ENCODE measurements at places on chromosomes 13 and 19.

- peak; percentile 27 for DNase-seq
These were observed 3.3 kb downstream of the DOT1L start for GRCh38 chr19:2166741-2167738.

GRCh38 chr13:98930151-98930591 lies 47.7 kb downstream of the DOCK9 start:
- no peak for DNase-seq

DNA sequence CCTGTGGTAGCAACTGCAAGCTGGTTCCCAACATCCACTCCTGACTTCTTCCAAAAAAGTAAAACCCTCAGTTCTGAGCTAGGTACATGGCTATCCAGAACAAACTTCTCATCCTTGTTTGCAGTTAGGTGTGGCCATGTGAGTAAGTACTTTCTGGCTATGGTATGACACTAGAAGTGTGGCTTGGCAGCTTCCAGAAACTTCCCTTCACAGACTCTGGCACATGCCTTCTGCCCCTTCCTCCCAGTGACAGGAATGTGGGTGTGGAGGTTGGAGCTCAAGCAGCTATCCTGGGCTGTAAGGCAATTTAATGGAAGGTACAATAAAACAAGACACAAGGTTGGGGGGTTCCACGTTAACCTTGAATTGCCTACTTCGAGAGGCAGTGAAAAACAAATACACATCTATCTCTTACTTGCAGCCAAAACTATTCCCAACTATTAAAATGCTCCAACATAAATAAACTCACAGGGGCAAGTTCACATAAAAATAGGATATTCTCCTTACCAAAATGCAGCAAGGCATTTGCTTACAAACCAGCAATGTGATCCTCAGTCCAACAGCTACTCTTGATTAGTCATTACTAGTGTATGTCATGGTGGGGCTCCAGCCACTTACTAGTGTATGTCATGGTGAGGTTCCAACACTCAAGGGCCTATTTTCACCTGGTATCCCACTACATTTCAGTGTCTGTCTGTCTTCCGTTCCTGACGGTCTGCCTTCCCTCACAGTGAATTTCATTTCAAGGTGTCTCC lies 3.1 kb downstream of the SMG9 start:
- no peak for DNase-seq

DNA sequence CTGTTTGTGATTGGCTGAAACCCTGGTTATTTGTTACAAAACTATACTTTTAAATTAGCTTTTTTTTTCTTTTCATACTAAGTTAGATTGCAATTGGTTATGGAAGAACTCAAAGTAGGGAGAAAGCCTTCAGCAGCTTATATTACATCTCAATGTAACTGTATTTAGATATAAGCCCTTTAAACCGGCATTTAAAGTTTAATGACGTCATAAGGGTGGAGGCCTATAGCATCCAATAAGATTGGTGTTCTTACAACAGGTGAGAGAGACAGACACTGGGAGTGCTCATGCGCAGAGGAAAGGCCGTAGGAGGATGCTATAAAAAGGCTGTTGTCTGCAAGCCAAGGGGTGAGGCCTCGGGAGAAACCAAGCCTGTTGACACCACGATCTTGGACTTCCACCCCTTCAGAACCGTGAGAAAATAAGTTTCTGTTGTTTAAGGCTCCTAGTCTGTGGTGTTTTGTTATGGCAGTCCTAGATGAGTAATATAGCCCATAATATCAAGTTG lies 1198.8 kb upstream of the SPRY2 start:
- DNase-seq = no peak

GRCh38 chr19:16040642-16041041 lies 35.7 kb upstream of the TPM4 start:
- DNase-seq = no peak

DNA sequence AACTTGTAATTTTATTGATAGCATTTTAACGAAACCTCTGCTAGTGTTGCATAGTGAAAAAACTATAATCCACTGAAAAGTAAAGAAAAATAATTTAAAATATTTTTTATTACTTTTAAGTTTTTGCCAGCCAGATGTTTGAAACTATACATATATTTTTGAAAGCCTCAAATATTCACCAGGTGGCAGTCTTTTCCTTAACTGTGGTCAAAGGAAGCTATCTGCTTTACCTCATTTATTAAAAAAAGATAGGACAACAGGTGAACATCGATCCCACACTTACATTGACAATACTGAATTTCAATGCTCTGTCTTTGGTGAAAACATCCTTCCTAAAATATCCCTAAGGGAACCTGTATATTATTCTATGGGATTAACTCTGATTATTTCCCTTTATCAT lies 100.5 kb downstream of the TRPC4 start:
- no peak for DNase-seq

DNA sequence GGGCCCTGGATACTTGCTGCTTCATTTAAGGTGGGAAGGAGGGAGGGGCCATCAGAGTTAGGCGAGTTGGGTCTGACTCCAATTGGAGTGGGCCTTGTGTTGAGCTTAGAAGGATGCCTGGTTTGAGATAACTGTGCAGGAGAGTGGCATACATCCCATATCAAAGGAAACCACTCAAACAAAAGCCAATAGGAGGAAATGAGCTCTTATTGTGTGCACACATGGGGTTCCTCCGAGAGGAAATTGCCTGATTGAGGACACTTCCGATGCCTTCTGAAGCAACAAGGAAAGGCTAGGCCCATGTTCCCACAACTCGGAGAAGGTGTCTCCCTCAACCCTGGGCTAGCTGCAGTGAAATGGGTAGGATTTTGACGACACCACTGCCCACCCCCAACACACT lies 19.6 kb downstream of the MBNL2 start:
- no peak for DNase-seq

GRCh38 chr19:47618771-47619170 lies 9.8 kb downstream of the BICRA start:
- DNase-seq = no peak

DNA sequence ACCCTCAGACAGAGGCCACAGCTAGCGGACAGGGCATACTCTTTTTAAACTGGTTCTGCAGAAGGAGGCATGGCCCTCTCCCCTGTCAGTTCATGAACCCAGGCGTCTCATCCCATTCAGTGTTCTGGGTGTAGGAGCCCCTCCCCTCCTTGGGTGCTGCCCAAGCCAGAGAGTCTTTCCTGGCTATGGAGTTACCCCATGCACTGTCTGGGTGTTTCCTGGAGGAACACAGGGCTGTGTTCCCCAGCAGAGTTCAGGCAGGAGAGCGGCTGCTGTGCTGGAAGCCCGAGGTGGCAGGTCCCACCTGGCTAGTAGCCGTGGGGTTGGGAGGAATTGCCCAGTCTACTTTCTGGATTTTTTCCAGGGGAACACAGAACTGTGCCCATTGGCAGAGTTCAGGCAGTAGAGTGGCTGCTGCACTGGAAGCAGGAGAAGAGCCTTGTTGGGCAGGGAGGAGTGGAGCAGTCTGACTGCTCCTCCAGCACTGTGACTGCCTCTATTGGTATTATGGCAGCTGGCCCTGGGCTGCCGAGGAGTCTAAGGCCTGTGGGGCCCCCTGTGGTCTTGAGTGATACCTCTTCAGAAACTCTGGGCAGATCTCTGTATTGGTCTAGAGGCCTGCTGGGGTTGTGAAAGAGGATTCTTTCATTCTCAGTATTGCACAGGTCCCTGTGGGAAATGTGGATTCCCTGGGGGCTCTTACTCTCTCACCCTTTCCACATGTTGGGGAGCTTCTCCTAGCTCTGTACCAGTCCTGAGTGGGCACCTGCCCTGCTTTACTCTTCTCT lies 168.3 kb downstream of the PCDH20 start:
- DNase-seq = no peak

DNA sequence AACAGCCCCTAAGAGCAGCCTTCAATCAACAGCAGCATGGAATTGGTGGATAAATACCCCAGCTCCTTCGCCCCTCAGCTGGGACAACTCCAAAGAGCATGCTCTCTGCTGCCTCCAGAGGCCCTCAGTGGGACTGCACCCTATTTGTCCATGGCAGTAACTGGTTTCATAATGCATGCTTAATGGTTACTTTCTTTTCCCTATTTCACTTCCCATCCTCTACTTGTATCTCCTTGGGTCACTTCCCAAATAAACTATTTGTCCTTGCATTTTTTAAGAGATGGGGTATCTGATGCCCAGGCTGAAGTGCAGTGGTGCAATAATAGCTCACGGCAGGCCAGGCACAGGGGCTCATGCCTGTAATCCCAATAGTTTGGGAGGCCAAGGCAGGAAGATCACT lies 13.5 kb upstream of the TPM4 start:
- no peak for DNase-seq

GRCh38 chr19:12833738-12834565 lies 427 bp downstream of the RTBDN start:
- no peak for DNase-seq

GRCh38 chr13:45063261-45063860 lies 56.9 kb upstream of the GTF2F2 start:
- peak; percentile 88 for DNase-seq

DNA sequence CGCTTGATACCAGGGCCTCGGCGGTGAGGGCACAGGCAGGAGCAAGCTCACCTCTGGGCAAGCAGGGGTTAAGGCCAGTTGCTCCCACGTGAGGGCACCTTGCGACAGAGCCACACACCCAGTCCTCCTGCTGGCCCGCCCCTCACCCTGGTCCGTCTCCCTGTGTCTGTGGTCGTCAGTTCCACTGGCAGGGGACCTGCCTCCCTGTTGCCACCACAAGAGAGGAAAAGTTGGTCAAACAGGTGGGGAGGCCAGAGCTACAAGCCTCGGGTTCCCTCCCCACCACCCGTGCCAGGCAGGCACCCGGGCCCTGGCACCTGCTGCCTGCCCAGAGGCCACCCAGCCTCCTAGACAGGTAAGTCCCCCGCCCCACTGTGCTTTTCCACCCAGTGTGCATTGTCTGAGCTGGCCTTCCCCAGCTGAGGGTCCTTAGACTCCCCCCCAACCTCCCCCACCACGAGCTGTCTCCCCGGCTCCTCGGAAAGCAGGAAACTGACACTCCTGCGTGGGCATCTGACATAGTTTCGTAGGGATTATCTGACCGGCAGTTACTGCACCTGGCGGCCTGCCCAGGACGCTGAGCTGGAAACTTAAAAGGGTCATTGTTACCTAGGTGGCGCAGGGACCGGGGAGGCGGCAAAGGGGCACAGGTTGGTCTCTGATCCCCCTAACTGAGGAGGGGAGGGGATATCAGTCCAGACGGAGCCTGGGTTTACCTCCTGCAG lies at the start of gene TJP3:
TJP3 (plus strand) TSS at position 178 of the 725 bp plus-strand sequence. CDS start 20,049 bp downstream, outside the sequence.
- no peak for DNase-seq

- DNase-seq = peak; percentile 88
These were observed 416 bp upstream of the DOCK9 start for GRCh38 chr13:98978280-98978679.

GRCh38 chr13:111944171-111944583 lies 122.8 kb upstream of the SOX1 start:
- no peak for DNase-seq

GRCh38 chr19:6616011-6616410 lies 25.1 kb upstream of the CD70 start:
- DNase-seq = peak; percentile 33

GRCh38 chr13:41708713-41709112 lies 251.4 kb downstream of the RGCC start:
- no peak for DNase-seq

- DNase-seq = peak; percentile 25
These were observed 45.1 kb downstream of the EPSTI1 start for GRCh38 chr13:42946927-42947326.

GRCh38 chr13:70424428-70424827 lies 316.2 kb upstream of the KLHL1 start:
- DNase-seq = no peak

GRCh38 chr13:114082849-114083645 lies 49.4 kb downstream of the RASA3 start:
- no peak for DNase-seq

GRCh38 chr13:111531505-111531904 lies 211.1 kb downstream of the TEX29 start:
- no peak for DNase-seq

GRCh38 chr13:20391597-20392452 lies 133.8 kb downstream of the CRYL1 start:
- no peak for DNase-seq

DNA sequence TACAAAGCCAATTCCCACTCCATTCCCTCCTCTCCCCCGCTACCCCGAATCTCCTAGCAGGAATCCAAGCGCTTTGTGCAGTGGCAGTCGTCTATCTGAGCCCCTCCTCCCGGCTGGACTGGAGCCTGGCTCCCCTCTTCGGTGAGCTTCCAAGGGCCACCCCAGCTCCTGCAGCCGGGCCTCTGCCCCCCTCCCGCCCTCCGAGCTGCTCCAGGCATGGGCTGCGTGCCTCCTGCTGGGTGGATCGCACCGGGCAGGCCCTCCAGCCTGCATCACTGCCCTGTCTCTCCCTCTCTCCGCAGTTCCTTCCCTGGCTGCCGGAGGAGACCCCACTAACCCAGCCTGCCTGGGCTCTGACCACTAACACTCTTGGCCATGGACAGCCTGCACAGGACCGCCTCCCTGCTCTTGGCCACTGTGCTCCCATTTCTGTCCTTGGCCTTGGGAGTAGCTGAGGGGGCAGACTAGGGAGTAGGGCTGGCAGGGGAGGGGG lies 12.9 kb upstream of the LENG8 start:
- no peak for DNase-seq

DNA sequence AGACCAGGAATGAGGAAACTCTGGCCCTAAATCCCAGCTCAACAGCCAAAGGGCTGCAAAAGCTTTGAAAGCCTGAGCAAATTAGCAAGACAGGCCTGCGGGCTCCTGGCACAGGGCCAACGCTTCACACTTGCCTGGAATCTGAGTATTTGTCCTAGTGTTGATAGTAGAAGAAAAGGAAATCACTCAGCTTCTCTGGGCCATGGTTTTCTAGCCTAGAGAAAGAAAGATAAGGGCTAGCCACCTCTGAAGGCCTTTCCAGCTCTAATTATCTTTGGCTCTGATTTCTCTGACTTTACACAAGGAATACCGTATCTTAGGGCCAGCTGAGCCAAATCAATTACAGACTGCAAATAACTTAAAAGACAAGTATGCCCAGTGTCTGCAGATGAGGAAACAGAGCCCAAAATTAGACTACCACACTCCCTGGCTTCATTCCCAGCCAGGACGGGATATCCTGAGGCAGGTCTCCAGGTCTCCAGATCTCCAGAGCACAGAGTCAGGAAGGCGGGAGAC lies 69.6 kb downstream of the STK24 start:
- DNase-seq = peak; percentile 51

- peak; percentile 20 for DNase-seq
These were observed 315.3 kb downstream of the MYO16 start for GRCh38 chr13:108944760-108945159.

Measured in fibroblast of skin of abdomen (primary cell).